Neural crest cell (in vitro differentiated cells): ENCODE measurements at places on chromosomes 7 and 10. TPM values are rescaled to one million over a fixed set of nuclear protein-coding genes. Genes with fewer than 3 reads are reported as not detected.
A peak's percentile ranks its signal among the peaks of the same experiment; 100 is the strongest.

Gene ZNF365
- 1.0 and 1.1 TPM in 2 replicates for total RNA-seq

Gene FANK1
- 2.4 and 5.0 TPM in 2 replicates for total RNA-seq

Gene ACTA2
- total RNA-seq, result 7.0 and 7.6 TPM in 2 replicates

Gene PTPRN2
- 30.9 and 32.2 TPM in 2 replicates for total RNA-seq

GRCh38 chr10:130371666-130372065, 235.5 kb downstream of the GLRX3 start:
- H3K4me3 ChIP-seq, result no peak overlapping the region
- no peak for DNase-seq
- no peak overlapping the region for H3K27ac ChIP-seq
- H3K4me1 ChIP-seq, result peaks cover 10% of the 10 kb centered on the region
- no peaks in the 10 kb centered on the region for H3K36me3 ChIP-seq
- peaks cover 7% of the 10 kb centered on the region for H3K27me3 ChIP-seq

DNA sequence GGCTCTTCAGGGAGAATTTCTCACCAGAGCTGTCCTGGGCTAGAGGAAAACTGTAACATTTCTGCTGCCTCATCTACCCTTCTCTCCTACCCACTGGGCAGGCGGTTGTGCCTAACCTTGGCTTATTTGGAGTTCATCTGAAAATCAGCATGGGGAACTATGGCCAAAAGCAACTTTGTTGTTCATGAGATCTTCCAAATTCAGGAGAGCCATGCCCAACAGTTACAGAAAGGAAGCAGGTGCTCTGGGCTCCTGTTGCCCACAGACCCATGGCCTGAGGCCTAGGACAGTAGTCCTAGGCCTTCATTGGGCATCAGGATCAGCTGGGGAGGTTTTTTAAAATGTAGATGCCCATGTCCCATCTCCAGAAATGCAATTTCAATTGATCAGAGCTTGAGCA, 85.2 kb downstream of the GRID1 start:
- no peak overlapping the region for H3K27ac ChIP-seq
- DNase-seq, result no peak
- H3K4me1 ChIP-seq, result no peaks in the 10 kb centered on the region

DNA sequence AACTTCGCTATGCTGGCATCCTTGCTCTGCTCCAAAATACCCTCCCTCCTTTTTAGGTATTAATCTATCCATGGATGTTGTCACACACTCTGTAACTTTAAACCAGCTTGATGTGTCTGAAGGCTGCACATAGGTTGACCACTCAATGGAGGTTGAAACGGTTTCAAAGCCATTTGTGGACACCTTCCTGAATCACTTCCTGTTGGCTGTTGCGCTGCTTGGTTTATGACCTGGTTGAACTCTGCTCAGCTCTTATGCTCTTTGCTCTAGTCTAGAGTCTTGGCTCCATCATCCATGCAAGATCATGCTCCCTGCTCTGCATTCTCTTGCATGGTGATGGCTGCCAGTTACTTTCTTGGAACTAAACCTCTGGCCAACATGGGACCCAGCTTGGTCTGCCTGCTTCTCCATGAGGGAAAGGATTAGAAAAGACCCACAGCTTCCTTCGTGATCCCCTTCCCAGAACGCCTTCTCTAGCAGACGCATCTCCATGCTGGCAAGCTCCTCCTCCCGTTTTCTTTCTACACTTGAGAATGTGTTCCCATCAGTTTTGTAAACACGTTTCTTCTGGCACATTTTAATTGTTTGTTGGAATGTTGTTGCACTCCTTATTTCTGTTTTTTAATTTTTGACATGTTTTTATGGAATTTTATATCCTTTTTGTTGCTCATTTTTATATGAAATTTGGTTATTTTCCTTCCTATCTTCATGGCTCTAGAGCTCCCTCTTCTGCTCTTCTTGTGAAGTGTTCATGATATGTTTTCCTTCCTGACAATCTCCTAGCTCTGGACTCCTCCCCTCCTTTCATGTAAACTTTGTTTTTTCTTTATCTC, 149.8 kb downstream of the XPNPEP1 start:
- no peaks in the 10 kb centered on the region for H3K27me3 ChIP-seq
- no peak overlapping the region for H3K27ac ChIP-seq
- no peaks in the 10 kb centered on the region for H3K36me3 ChIP-seq
- DNase-seq, result no peak

- no peaks in the 10 kb centered on the region for H3K27me3 ChIP-seq
- DNase-seq, result no peak
- H3K4me1 ChIP-seq, result no peaks in the 10 kb centered on the region
- H3K27ac ChIP-seq, result no peak overlapping the region
- no peaks in the 10 kb centered on the region for H3K36me3 ChIP-seq
- no peak overlapping the region for H3K4me3 ChIP-seq
These were observed 345.2 kb downstream of the GPR37 start for GRCh38 chr7:124420367-124420766.

- H3K27ac ChIP-seq, result no peak overlapping the region
- H3K4me1 ChIP-seq, result no peaks in the 10 kb centered on the region
- no peaks in the 10 kb centered on the region for H3K36me3 ChIP-seq
- H3K27me3 ChIP-seq, result peaks cover 5% of the 10 kb centered on the region
- no peak overlapping the region for H3K4me3 ChIP-seq
- DNase-seq, result no peak
These were observed 240.3 kb downstream of the BMPER start for GRCh38 chr7:34145603-34146002.

DNA sequence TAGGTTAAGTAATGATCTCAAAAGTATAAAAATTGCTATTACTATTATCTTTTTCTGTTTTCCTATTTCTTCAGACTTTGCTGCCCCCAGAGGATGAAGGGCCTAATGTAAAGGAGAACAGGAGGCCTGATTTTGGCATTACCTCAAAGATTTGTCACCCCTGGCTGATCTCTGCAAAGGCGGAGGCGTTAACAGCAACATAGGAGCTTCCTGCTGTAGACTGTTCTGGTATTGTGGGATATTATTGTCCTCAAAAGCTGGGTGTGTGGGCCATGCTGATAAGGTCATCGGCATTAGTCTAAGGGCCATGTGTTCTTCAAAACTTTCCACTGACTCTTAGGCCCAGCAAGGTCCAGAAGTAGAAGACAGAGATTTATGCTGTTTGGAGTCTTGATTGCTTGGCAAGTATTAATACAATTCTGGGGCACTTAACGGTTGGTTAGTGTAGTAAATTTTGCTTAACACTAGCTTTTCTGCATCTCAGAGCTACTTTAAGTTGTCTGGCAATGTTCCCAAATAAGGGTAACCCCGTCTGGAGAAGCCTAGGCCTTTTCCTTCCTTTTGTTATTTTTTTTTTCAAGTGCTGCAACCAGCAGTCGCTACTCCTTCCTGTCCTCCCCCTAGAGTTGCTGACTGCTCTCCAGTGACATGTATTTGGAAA, 14.0 kb upstream of the ENTPD1 start:
- DNase-seq, result no peak
- no peak overlapping the region for H3K4me3 ChIP-seq
- H3K36me3 ChIP-seq, result no peaks in the 10 kb centered on the region
- H3K27me3 ChIP-seq, result no peaks in the 10 kb centered on the region

- H3K4me3 ChIP-seq, result peak overlapping the region; percentile 74
- H3K27me3 ChIP-seq, result no peaks in the 10 kb centered on the region
These were observed 22.6 kb upstream of the CREB5 start for GRCh38 chr7:28389504-28390395.

GRCh38 chr10:89887830-89888229, 186.4 kb downstream of the KIF20B start:
- H3K27me3 ChIP-seq, result no peaks in the 10 kb centered on the region
- no peak overlapping the region for H3K27ac ChIP-seq
- no peak for DNase-seq
- no peaks in the 10 kb centered on the region for H3K36me3 ChIP-seq
- H3K4me3 ChIP-seq, result no peak overlapping the region

DNA sequence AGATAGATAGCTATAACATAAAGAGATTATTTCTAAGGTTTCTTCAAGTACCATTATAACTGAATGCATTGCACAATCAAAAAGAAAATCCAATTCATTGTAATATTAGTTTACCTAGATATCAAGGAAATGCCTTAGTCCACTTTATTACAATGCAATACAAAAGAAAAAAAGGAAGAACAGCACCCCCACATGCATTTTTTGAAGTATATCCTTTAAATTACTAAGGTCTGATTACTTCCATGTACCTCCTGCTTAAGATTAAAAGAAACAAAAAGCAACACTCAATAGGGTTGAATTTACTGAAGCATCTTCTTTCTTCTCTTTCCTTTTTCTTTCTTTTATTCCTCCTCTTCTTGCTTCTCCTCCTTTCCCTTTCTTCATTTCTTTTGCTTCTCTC, 973.8 kb upstream of the LRRTM3 start:
- no peaks in the 10 kb centered on the region for H3K36me3 ChIP-seq
- no peak overlapping the region for H3K4me3 ChIP-seq
- DNase-seq, result no peak
- no peak overlapping the region for H3K27ac ChIP-seq
- no peaks in the 10 kb centered on the region for H3K27me3 ChIP-seq

- peak overlapping the region; percentile 50 for H3K27ac ChIP-seq
- H3K4me3 ChIP-seq, result no peak overlapping the region
- no peak for DNase-seq
These were observed 52.6 kb downstream of the SH3PXD2A start for GRCh38 chr10:103802637-103803353.

- peaks cover 8% of the 10 kb centered on the region for H3K4me1 ChIP-seq
- no peak overlapping the region for H3K4me3 ChIP-seq
- no peaks in the 10 kb centered on the region for H3K27me3 ChIP-seq
- no peak overlapping the region for H3K27ac ChIP-seq
- no peaks in the 10 kb centered on the region for H3K36me3 ChIP-seq
These were observed 4.4 kb upstream of the FAM107B start for GRCh38 chr10:14779001-14779651.
